ENCODE measurements at places on chromosomes 7 and 10.

- DNase-seq = no peak
These were observed 857 bp downstream of the MEOX2 start for GRCh38 chr7:15685358-15686294.

- no peak for DNase-seq
These were observed 152.6 kb downstream of the ZMYND11 start for GRCh38 chr10:287814-288213.

- no peak for DNase-seq
These were observed 156.3 kb downstream of the NRP1 start for GRCh38 chr10:33178026-33178755.

DNA sequence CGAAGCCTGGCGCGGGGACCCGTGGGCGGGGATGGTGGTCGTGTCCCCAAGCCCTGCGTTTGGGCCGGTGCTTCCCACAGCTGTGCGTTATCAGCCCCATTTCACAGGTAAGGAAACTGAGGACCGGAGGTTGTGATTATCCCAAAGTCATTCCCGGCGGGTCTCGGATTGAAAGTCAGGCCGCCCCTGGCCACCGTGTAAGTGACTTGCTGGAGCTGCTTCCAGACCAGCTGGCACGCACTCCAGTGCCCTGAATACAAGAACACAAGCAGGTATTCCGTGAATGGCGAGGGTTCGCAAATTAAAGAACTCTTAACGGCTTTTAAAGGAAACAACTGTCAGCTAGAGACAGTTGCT, 675 bp upstream of the ATE1 start:
- no peak for DNase-seq

- no peak for DNase-seq
These were observed 72.9 kb downstream of the SP8 start for GRCh38 chr7:20713792-20714191.

- DNase-seq = no peak
These were observed 26.0 kb downstream of the KAT6B start for GRCh38 chr10:74852381-74852780.

- no peak for DNase-seq
These were observed 32.1 kb upstream of the RHEB start for GRCh38 chr7:151551820-151552219.

DNA sequence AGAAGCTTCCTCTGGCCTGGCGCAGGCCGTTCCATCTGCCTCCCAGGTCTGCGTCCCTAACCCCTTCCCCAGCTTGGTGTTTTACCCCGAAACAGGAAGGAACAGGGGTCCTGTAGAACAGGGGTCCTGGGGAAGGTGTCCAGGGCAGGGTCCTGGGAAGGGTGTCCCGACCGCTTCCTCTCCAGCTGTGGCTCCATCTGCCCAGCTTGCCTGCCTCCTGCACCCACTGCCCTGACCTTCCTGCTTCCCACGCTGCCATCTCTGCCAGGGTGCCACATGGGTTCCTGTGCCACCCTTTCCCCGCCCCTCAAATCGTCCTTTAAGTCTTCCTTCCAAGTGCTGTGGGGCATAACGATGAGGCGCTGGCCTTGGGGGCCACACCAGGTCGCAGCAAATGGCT, 32.4 kb downstream of the WDR86 start:
- DNase-seq = no peak

DNA sequence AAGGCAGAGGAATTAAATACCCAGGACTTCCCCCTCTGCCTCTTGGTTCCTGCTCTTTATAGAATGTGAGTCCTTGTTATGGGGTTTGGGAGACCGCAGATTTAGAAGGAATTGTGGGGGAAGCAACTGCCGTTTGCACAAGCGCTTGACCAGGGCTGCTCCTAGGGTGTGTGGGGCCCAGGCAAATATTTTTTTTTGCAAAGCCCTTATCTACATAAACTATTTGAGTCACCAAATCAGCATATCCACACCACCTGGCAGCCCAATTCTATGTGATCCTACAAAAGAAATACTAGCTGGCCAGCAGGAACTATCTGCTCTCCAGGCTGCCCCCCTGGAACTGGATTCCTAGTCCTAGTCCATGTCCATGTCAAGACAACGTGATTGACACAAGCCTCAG, 33.4 kb upstream of the YAE1 start:
- DNase-seq = no peak

GRCh38 chr10:95559896-95560277, 1.3 kb downstream of the SORBS1 start:
- no peak for DNase-seq

DNA sequence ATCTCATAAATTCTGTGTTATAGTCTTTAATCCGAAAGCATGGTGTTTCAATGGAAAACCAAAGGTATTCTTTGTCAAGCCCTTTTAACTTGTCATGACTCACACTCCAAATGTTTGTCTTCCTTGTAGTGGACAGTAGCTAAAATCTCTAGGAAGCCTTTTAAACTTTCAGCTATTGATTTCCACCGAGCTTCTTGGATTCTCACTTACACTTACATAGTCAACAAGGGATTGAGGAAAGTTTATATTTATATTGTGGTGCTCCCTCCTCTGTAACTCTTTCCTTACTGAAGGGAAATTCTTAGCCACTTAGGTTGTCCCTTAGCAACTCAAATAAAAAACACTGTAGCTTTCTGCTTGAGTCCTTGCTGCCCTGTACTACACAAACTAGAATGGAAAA, 31.2 kb upstream of the GPR37 start:
- no peak for DNase-seq

- no peak for DNase-seq
These were observed 546.9 kb downstream of the TCERG1L start for GRCh38 chr10:130764651-130765050.

- DNase-seq = no peak
These were observed at the start of gene SNCG for GRCh38 chr10:86958116-86958900. TSS of gene SNCG (plus strand) at chr10:86958599. CDS start at chr10:86958698, 99 bp downstream.

DNA sequence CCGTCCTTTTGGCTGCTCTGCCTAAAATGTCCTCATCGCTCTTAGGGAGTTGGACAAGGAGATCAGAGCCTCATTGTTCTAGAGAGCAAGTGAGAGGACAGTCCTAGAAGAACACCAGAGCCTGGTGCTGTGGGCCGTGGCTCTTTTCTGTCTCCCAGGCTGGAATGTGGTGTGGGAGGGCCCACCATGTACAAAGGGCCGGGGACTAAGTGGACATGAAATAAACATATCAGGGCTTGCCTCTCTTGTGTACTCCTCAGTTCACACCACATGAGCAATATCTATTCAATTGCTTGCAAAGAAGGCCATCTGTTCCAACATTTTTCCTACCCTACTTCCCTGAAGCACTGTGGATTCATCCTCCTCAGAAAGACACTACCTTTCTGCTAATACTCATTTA, 510.4 kb downstream of the SUGCT start:
- no peak for DNase-seq

GRCh38 chr10:121244818-121245217, 353.4 kb downstream of the FGFR2 start:
- DNase-seq = peak; percentile 5

GRCh38 chr10:23314835-23315239, 29.8 kb downstream of the C10orf67 start:
- peak; percentile 73 for DNase-seq

DNA sequence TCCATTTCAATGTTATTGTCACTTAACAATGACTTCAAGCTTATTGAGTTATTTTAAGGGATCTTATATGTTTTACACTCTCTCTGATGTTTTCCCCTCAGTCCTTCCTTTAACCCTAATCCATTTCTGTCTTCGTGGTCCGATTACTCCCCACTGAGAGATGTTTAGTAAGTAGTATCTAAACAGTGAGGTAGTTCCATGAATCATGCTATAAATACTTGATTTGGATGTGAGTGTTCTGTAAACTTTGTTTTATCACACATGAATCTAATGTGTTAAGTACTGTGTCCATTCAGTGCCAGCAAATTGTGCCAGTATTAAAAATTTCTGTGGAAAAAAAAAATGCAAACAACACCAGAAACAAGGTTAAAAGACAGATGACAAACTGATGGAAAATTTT, 18.6 kb downstream of the RPP30 start:
- DNase-seq = no peak

- DNase-seq = no peak
These were observed 36.0 kb downstream of the BRI3 start for GRCh38 chr7:98317366-98318040.

DNA sequence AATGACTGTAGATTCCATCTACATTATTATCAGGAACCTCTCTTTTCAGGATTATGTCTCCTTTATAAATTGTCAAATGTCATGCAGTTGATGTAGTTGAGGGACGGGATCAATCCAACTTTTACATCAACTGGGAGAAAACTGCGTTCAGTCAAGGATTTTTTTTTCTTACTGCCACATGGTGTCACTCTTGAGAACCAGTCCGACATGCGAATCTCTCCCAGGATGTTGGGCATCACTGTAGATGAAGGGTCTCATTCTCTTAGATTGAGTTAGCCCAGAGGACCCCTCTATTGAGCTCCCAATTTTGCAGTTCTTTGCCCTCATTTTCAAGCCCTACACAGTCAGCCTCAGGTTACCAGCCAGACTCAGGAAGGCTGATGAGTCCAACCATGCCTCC, 120.3 kb upstream of the PTPRZ1 start:
- DNase-seq = no peak

DNA sequence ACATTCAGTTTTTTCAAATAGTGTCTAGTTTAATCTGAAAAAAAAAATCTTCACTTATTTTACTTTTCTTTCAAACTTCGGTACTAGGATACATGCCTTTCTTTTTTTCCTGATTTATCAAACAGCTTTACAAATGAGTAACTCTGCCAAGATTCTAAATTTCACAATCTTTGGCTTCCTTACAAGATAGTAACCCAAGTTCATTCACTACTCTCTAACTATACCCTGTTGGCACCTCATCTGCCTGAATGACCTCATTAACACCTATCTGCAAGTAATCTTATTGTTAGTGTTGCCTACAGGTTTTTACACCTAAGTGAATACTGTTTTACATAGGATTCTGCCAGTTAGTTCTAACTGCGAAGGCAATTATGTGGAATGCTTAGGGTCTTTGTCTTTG, 159.8 kb downstream of the FOXP2 start:
- DNase-seq = no peak

GRCh38 chr10:6877722-6878392, 297.8 kb upstream of the PRKCQ start:
- no peak for DNase-seq

GRCh38 chr10:29804025-29804852, 169.5 kb upstream of the SVIL start:
- peak; percentile 91 for DNase-seq

GRCh38 chr7:131226514-131226865, 101.2 kb upstream of the MKLN1 start:
- DNase-seq = no peak

DNA sequence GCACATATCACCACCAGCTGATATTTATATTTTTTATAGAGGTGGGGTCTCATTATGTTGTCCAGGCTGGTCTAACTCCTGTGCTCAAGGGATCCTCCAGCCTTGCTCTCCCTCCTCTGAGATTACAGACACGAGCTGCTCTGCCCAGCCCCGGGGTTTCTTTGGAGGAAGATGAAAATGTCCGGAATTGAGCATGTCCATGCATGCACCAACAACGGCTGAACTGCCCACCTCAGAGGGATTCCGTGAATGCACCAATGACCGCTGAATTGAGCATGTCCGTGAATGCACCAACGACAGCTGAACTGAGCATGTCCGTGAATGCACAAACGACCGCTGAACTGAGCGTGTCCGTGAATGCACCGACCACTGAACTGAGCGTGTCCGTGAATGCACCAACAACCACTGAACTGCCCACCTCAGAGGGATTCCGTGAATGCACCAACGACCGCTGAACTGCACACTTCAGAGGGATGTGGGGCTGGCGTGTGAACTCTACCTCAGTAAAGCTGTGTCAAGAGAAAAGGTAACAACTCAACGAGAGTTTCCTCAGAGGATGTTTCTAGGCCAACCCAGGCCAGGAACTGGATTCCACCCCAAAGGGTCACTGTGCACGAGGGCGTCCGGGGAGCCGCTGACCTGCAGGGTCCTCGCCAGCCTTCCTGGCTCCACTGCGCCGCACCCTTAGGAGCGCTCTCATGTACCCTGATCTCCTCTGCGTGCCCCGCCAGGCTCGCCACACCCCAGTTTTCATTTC, 34.9 kb upstream of the INPP5A start:
- no peak for DNase-seq

GRCh38 chr7:18344536-18344935, 151.0 kb upstream of the HDAC9 start:
- DNase-seq = no peak

- DNase-seq = no peak
These were observed 9.5 kb upstream of the TSGA13 start for GRCh38 chr7:130695840-130696239.

DNA sequence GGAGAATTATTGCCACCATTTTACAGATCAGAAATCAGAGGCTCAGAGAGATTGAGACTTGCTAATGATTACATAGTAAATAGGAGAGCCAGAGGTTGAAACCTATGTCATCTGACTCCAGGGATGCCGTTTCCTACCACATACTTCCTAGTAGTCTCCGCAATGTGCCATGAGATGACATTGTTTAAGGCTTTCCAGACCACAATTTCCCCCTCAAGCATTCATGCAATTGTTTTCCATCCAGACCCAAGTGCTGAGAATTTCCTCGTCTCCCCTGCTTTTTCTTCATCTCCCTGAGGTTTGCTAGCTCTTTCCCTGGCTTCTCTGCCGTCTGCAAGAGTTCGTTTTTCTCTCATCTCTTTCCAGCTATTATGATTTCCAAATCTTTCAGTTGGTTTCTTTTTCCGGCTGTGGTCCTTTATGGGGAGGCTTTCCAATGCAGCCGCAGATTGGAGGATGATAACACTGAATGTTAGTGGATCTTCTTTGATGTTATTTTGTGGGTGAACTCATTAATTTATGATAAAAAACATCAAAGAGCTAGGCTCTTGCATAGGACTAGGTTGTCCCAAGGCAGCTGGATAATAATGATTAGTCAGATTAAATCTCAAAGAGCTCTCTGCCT, 6.9 kb upstream of the GOLGA7B start:
- DNase-seq = no peak

GRCh38 chr10:119821182-119821581, 51.5 kb downstream of the MCMBP start:
- DNase-seq = no peak

DNA sequence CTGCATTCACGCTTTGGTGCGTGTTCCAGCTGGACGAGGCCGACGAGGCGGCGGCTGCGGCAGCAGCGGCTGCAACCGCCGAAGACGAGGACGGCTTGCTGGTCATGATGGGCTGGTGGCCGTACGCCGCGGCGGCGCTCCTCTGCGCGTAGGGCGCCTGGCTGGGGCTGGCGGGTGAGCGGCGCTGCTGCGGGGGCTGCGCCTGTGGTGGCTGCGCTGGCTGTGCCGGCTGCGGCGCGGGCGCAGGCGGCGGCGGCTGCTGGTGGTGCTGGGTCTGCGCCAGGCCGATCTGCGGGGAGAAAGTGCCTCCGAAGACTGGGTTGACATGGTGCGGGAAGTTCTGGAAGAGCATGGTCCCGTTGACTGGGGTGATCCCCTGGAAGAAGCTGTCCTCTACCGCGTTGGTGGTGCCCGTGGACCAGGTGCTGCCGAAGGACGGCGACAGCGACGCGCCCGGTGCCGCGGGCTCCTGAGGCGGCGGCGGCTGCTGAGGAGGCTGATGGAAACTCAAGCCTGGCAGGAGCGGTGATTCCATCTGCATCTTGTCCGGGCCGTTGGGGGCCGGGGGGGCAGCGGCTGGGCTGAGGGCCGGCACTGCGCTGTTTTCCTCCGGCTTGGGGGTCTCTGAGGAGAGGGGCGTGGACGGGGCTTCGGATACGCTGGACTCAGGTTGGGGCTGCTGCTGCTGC, 51.1 kb downstream of the CPEB3 start:
- DNase-seq = no peak

Data from kidney epithelial cell (primary cell).